Endothelial cell of umbilical vein (primary cell): ENCODE measurements at places on chromosomes 7 and 10. TPM values are rescaled to one million over a fixed set of nuclear protein-coding genes. Genes with fewer than 3 reads are reported as not detected.

DNA sequence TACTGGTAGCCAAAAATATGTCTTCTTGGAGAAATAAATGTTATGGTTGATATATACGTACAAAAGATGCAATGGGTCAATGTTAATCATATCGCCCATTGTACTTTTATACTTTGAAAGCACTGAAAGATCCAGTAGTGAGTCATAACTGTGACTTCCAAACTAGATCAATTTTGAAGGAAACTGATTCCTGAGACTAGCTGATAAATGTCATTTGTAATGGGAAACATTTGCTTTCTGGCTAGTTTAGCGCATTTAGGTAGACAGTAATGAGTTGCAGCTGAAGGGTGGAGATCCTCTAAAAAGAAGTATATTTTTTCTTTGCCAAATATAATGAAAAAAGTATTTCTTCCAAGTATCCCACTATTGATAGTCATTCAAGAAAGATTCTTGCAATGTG, 53.5 kb upstream of the ARHGAP21 start:
- no peak for DNase-seq

DNA sequence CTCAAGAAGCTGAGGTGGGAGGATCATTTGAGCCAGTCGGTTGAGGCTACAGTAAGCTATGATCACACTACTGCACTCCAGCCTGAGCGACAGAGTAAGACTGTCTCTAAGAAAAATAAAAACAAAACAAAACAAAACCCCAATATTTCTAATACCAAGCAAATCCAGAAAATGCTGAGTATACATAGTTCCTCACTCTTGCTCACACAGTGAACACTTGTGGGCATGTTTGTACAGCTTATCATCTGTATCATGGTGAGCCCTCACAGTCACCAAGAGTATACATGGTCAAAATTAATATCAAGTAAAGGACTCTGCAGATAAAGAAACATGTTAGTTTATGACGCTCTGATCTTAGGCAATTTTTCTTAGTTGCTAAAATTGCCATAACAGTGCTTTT, 41.5 kb upstream of the C10orf67 start:
- no peak for DNase-seq

DNA sequence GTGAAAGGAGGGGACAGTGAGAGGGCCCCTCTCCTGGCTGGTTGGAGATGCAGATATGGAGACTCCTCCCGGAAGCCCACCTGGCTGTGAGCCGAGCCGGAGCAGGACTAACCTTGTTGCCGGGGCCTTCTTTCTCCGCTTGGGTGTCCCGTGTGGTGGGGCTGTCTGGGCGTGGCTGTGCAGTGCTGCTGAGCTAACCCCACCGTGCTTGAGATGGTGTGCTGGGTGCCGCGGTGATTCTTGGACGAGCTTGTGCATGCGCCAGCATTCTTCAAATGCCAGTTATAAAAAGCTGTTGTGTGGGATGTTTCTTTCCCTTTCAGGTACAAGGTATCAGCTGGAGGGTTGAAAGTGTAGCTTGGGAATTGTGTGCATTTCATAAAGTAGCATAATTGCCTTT, 48.8 kb downstream of the DAGLB start:
- DNase-seq = no peak

GRCh38 chr10:121648059-121648458, 49.8 kb upstream of the FGFR2 start:
- DNase-seq = no peak

- no peak for DNase-seq
Observed at GRCh38 chr7:76231071-76231470, 29.4 kb downstream of the SRRM3 start.

GRCh38 chr10:100566561-100566960, 30.8 kb downstream of the HIF1AN start:
- DNase-seq = no peak

- DNase-seq = no peak
Observed at GRCh38 chr10:122733443-122733842, 33.8 kb upstream of the C10orf120 start.

- DNase-seq = peak; percentile 69
Observed at GRCh38 chr10:13536674-13537366, 8.0 kb upstream of the BEND7 start.

DNA sequence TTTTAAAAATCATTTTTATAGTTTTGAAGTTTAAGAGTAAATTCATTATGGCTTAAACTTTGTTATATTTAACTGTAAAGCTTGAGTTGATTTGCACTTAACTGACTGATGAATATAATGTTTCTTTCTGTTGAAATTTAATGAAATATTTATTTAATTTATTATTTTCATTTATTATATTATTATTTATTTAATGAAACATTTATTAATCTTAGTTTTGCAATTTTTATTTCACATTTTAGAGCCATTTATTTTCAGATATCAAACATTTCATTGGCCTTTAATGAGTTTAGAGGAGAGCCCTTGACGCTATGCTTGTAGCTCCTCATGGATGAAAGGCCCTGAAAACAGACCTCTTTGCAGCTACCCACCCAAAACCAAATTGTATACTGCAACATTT, 570.0 kb downstream of the LRMDA start:
- DNase-seq = no peak

GRCh38 chr7:129689995-129690581, 78.6 kb downstream of the NRF1 start:
- DNase-seq = no peak

GRCh38 chr7:86747698-86748097, 104.0 kb downstream of the GRM3 start:
- DNase-seq = no peak

PDZD8 gene
- total RNA-seq = 21.9 and 22.6 TPM in 2 replicates
